ENCODE measurements at places on chromosomes 4 and X. TPM values are rescaled to one million over a fixed set of nuclear protein-coding genes. Genes with fewer than 3 reads are reported as not detected.

TRIM60 gene
- not detected for polyA plus RNA-seq

GRCh38 chrX:64850371-64851082, 125.7 kb downstream of the ZC4H2 start:
- DNase-seq, result no peak

DNA sequence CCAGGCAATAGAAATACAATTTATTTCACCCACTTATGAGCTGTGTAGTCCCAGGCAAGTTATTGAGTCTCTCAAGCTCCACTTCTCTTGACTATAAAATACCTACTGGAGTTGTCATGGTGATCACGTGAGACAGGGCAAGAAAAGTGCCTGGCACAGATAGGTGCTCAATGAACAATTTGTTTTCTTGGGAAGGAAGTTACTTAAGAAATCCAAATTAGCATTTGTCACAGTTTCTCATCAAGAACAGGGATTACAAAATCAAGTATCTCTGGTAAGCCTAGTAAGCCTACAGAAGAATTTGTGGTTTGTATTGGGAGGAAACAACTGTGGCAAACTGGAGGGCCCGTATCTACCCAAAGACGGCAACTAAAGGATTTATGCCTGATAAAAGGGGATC, 37.5 kb upstream of the RASGEF1B start:
- DNase-seq, result no peak

DNA sequence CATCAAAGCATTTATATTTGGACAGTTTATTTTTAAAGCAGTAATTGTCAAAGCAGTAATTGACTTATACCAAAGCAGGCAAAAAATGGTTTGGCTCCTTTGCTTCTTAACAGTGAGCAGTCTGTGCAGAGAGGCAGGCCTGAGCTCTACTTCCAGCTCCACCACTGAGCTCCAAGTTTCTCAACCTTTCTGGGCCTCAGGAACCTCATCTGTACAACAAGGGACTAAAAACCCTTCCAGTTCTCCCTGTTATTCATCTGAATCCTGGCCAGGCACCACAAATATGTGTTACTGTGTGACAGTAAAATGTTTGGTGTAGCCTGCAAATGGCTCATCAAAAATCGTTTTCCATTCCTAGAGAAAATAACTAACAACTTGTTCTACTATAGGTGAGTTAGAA, 88.7 kb upstream of the TTC29 start:
- DNase-seq, result no peak

DNA sequence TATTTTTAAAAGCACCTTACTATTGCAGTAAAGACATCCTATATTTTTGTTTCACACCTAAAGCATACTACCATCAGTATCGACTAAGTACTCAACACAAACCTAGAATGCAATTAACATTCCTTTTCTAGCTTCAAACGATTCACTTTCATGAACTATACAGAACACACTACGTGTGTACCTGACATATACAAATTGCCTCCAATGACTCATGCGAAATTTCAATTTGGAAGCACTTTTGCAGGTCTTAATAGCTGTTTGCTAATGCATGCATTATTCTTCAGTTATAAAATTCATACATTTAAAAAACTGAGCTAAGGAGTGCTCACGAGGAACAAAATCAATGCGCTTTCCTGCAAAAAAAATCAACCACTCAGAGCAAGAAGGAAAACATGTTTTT, 19.7 kb upstream of the GPM6B start:
- DNase-seq, result no peak

All from mammary epithelial cell (primary cell).